NCI-H2171 treated with DMSO at 0.1 percent for 48 hours (cell line): ENCODE measurements at places on chromosomes 12 and 14.
A peak's percentile ranks its signal among the peaks of the same experiment; 100 is the strongest.

DNA sequence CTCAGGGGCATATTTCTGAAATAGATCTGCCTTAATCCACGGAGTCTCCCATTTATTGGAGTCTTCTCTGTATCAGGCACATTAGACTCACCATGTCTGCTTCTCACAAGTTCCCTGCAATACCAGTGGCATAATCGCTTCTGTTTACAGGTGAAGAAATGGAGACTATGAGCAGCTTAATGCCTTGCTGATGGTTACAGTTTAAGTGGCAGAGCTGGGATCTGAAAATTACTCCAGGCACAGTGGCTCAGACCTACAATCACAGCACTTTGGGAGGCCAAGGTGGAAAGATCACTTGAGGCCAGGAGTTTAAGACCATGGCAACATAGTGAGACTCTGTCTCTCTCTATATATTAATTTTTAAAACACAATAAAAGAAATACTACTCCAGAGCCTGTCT, 7.3 kb upstream of the RIC8B start:
- DNase-seq, result no peak

DNA sequence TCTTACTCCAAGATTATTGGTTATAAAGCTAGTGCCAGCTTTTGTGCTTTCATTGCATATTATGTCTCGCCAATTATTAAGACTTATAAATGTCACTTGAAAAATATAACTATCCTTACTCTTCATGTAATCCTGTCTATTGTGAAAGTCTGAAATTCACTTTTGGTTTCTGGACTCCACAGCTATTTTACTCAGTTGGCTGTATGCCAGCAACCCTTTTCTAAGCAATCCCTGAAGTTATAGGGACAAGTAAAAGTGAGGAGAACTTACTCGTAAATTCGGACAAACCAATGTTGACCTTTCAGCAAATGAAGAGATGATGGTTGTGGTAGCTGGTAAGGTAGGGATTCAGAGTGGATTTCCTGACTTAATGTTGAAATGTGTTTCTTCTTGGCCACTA, 196.3 kb downstream of the NPAS3 start:
- no peak for DNase-seq

DNA sequence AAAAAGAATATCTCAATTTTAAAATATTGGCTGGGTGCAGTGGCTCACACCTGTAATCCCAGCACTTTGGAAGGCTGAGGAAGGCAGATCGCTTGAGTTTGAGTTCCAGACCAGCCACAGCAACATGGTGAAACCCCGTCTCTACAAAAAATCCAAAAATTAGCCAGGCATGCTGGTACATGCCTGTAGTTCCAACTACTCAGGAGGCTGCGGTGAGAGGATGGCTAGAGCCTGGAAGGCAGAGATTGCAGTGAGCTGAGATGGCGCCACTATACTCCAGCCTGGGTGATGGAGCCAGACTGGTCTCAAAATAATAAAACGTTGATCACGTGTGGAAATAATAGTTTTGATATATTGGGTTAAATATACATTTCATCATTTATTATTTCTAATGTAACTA, 5.7 kb downstream of the MTRFR start:
- DNase-seq, result no peak

GRCh38 chr12:25480145-25480544, 72.9 kb downstream of the LMNTD1 start:
- DNase-seq, result no peak

GRCh38 chr14:68791902-68792677, 777 bp downstream of the ZFP36L1 start:
- DNase-seq, result peak; percentile 51

DNA sequence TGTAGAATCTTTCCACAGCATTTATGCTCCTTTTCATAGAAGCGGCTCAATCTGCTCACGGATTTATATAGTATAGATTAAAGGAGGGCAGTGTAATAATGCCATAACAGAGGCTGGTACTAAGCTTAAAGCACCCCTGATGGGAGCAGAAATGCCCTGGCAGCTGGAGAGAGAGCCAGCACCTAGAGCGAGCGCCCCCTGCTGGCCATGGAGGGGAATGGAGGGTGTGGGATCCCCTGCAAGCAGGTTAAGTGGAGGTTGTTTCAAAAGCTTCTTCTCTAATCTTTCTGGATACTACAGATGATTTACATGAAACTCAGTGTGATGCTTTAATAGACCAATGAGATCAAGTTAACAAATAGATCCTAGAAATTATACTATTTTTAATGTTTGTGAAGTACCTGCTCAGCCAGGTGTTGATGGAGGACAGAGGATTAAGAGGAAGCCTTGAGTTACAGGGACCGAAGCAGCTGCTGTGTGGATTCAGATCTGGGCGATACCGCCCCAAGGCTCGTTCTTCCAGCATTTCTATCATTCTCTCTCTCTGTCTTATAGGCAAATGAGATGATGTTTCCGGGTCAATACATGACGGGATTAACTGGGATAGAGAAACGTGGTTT, 1519.3 kb upstream of the TMEM132C start:
- peak; percentile 11 for DNase-seq
